ENCODE measurements at places on chromosomes 13 and 19. TPM values are rescaled to one million over a fixed set of nuclear protein-coding genes. Genes with fewer than 3 reads are reported as not detected.

The VSTM1 gene
- 1.2 TPM for total RNA-seq

The ATP1A3 gene
- total RNA-seq = 4.5 TPM

The SWSAP1 gene
- total RNA-seq = 2.4 TPM

The ZNF699 gene
- total RNA-seq = 0.85 TPM

The SHC2 gene
- 0.77 TPM for total RNA-seq

The ADGRE2 gene
- 1.1 TPM for total RNA-seq

The SUGT1 gene
- 40.8 TPM for total RNA-seq

The LGALS7B gene
- 0.44 TPM for total RNA-seq

The CABP5 gene
- not detected for total RNA-seq

The ZNF865 gene
- 11.9 TPM for total RNA-seq

The TEX29 gene
- not detected for total RNA-seq

The GAPDHS gene
- total RNA-seq = not detected

The DAZAP1 gene
- 103 TPM for total RNA-seq

The ZNF540 gene
- total RNA-seq = not detected

The GGN gene
- 0.08 TPM for total RNA-seq

The IGSF23 gene
- 0.15 TPM for total RNA-seq

The FEM1A gene
- 5.2 TPM for total RNA-seq

The SIGLEC6 gene
- not detected for total RNA-seq

The TPTE2 gene
- total RNA-seq = not detected

The CRLF1 gene
- 5.1 TPM for total RNA-seq

The ZNF577 gene
- not detected for total RNA-seq

The SLC25A41 gene
- total RNA-seq = 0.13 TPM

The ZNF738 gene
- 0.76 TPM for total RNA-seq

The PSG1 gene
- total RNA-seq = 0.12 TPM

The C19orf38 gene
- total RNA-seq = 0.10 TPM

The MAP1S gene
- 32.3 TPM for total RNA-seq

The RAVER1 gene
- total RNA-seq = 24.6 TPM

The PIN1 gene
- total RNA-seq = 80.8 TPM

The GGACT gene
- 4.7 TPM for total RNA-seq

The BEST2 gene
- 2.9 TPM for total RNA-seq

The CEACAM21 gene
- total RNA-seq = not detected

The TMC4 gene
- 1.1 TPM for total RNA-seq

The CCDC8 gene
- not detected for total RNA-seq

The CEACAM16 gene
- 0.08 TPM for total RNA-seq

The CYP2F1 gene
- total RNA-seq = not detected

The ZNF574 gene
- 37.2 TPM for total RNA-seq

The FUZ gene
- total RNA-seq = 15.0 TPM

The ZNF226 gene
- total RNA-seq = 18.3 TPM

The MAMSTR gene
- total RNA-seq = 0.23 TPM

The MTUS2 gene
- not detected for total RNA-seq

The MCEMP1 gene
- total RNA-seq = not detected

The CAPN12 gene
- total RNA-seq = 4.9 TPM

The METTL21C gene
- not detected for total RNA-seq

The LILRB4 gene
- not detected for total RNA-seq

The LGI4 gene
- total RNA-seq = 0.28 TPM

The C13orf42 gene
- not detected for total RNA-seq

The PLPPR3 gene
- 5.6 TPM for total RNA-seq

The LILRA6 gene
- total RNA-seq = 0.08 TPM

The DCAF15 gene
- 19.6 TPM for total RNA-seq

The OSCAR gene
- total RNA-seq = 0.20 TPM

The SUGP1 gene
- total RNA-seq = 24.2 TPM

The ZNF682 gene
- total RNA-seq = not detected

The ELSPBP1 gene
- total RNA-seq = not detected

The ZNF443 gene
- 1.3 TPM for total RNA-seq

The IGLON5 gene
- total RNA-seq = not detected

The ALOX5AP gene
- total RNA-seq = 9.7 TPM

Measured in A549 treated with Hydrocortisone at 1 μM for 4 hours (cell line).